ENCODE measurements at places on chromosomes 4 and X. TPM values are rescaled to one million over a fixed set of nuclear protein-coding genes. Genes with fewer than 3 reads are reported as not detected.

DNA sequence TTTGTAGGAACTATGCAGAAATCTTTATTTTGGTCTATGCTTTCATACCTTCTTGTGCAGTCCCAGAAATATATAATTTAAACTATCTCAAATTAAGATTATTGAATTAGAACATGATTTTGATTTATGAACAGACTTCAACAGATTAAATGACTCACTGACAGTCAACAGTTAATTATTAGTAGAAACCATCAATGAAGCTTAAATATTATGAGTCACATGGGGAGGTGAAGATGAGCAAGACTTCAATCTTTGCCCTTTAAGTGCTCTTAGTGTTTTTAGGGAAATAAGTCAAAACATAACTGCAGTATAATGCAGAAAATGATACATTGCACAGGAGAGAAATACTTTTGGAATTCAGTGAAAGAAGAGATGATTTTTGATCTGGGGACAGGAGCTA lies 81.5 kb upstream of the BMP3 start:
- no peak for DNase-seq

GRCh38 chr4:141340458-141340857 lies 119.8 kb downstream of the ZNF330 start:
- DNase-seq, result no peak

DNA sequence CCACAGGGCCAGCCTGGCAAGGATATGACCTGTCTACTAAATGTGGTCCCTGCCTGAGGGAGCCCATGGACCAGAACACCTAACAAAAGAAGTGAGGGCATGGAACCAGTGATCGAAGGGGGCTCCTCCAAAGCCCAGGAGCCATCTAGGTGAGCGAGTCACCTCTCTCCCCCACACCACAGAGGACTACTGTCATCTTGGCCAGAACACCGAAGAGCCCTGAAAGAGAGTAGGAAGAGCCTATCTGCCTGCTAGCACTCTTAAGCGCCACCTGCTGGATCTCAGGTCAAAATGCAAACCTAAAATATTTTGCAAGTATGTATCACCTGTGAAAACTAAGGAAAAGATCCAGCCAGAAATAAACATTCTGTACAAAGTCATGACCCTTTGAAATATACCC lies 137.9 kb upstream of the ZXDB start:
- DNase-seq, result no peak

DNA sequence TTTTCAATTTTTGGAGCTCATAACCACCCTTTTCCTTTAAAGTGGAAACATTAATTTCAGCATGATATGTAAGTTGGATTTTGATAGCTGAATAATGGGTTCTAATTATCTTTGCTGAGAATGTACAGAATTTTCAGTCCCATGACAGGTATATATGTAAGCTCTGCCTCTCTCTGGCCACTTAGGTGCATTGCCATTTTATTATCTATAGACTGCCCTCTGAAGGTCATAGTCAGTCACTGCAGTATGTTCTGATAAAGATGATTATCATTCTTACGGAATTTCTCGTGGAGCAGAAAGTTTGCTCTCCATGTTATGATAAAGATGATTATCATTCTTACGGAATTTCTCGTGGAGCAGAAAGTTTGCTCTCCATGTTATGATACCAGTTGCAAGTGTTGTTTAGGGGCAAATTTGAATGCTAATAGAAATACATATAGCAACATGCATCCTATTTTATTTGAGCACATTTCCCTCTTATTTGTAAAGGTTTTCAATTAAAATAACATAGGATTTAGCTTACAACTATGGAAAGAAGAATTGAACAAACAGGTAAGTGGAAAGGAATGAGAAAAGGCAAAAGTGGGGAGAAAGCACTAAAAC lies 10.4 kb downstream of the AFP start:
- DNase-seq, result no peak

GRCh38 chrX:116285501-116285900 lies 115.0 kb downstream of the AGTR2 start:
- DNase-seq, result no peak

DNA sequence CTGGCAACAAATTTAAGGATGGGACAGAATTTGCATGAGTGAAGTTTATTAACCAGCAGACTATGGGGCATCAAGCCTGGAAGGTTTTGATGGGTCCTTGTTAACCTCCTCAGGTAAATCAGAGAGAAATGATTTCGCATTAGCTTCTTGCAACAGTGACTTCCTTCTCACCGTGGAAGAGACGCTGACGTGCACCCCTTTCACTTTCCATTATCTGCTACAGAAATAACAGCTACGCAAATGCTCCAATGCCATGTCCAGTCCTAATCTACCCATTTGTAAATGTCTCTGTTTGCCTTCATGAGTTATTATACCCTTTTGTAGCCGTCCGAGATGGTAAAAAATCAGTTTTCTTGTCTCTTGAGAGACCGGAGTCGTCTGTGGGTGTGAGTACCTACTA lies 100.3 kb downstream of the SLC34A2 start:
- no peak for DNase-seq

GRCh38 chrX:38654302-38654701 lies 93.0 kb downstream of the TSPAN7 start:
- no peak for DNase-seq

GRCh38 chr4:56681158-56681852 lies at the start of gene HOPX:
Gene HOPX (minus strand): TSS chr4:56681296. CDS start chr4:56657816, 23,480 bp downstream.
- no peak for DNase-seq

DNA sequence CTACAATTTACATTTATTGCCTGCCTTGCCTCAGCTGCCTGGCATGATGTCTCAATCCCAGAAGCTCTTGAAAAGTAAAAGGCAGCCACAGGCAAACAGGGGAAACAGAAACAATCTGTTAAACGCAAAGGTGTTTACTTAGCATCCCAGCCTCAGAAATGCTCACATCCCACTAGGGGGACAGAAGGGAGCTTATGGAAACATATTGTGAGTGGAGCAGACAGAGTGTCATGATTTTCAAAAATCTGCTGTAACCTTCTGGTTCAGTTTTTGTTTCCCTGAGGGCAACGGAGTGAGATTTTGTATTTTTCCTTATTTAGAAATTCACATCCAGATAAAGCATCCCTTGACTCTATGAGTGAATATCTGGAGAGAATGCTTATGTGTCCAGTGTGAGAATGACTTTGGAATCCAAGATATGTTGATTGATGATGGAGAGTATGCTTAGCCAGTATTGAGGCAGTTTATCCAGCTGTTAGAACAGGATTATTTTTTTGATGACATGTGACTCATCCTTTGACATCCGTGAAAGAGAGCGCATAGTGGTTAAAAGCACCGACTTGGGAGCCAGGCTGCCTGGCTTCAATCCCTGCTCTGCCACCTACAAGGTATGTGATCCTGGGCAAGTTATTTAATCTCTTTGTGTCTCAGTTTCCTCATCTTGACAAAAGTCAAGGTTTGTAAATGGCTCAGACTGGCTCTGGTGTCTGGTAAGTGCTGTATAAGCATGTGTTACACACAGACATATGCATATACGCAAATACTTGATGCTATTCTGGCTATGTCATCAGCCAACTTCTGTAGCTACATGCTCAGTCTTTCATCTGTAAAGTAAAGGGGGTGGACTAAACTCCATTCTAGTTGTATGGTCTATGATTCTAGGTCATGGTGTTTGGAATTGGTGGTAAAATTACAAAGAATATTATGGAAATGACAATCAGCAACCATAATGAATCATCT lies 381.2 kb downstream of the RAPGEF2 start:
- no peak for DNase-seq

DNA sequence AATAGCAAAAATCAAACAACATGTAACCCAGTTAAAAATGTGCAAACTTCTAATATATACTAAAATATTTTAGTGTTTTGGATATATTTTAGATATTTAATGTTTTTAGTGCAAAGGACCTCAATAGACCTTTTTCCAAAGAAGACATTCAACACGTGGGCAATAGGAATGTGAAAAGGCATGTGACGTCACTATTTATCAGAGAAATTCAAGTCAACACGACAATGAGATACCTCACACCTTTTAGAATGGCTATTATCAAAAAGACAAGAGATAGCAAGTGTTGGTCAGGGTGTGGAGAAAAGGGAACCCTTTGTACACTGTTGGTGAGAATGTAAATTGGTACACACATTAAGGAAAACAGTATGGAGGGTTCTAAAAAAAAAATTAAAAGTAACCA lies 115.6 kb upstream of the FAM47B start:
- DNase-seq, result no peak

DNA sequence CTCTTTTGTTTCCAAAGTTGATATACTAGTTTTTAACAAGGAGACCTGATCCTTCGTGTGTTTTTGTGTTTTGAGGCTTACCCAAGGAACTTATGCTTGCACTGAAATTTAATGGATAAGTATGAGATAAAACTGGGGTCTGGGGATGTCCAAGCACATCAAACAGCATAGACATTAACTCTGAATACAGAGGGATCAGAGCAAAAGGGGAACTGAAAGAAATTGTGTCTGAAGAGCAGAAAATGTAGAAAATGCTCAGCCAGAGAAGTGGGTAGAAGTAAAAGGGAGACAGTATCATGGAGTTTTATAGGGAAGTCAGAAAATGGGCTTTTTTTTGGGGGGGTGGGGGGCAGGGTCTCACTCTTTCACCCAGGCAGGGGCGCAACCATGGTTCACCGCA lies 695.4 kb downstream of the ARAP2 start:
- DNase-seq, result no peak

GRCh38 chr4:167775375-167775774 lies 317.0 kb upstream of the ANXA10 start:
- DNase-seq, result no peak

DNA sequence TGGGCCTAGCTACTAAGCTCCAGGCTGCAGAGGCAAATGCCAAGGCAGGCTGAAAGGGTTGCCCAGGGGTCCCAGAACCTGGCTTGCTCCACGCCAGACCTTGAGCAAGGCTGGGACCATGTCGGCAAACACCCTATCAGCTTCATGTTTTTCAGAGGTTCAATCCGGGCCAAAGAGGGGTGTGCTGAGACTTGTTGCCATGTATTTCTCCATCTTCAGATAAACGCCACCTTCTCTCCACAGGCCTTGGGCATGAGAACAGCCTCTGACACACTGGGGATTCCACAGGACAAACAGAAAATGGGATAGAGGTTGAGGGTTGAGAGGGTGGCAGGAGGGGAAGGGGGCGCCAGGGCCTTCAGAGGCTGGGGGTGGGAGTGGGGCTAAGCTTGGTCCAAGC lies 8.6 kb downstream of the PJA1 start:
- DNase-seq, result no peak

DNA sequence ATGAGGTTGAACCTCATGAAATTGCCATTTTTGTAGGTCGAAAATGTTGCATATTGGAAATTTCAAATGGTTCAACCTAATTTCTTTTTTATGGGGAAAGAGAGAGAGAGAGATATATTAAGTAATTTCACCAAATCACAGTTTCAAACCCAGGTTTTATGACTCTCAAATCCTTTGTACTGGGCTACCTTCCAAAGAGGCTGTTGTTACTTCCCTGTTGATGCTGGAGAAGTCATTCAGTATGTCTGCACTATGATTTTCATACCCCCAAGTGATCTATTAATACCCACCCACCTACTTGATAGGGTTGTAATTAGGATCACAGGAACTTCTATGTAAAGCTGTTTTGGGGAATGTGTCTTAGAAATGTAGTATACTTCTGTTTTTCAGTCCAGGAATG lies 109.9 kb downstream of the ZNF330 start:
- no peak for DNase-seq

NLGN3 gene
- 0.27 TPM for polyA plus RNA-seq

STAP1 gene
- polyA plus RNA-seq, result not detected

PAGE5 gene
- polyA plus RNA-seq, result not detected

VCX gene
- polyA plus RNA-seq, result not detected

IDUA gene
- 13.2 TPM for polyA plus RNA-seq

MAGEA2B gene
- not detected for polyA plus RNA-seq

SLC30A9 gene
- polyA plus RNA-seq, result 37.9 TPM

Measured in BJ (cell line).